ENCODE measurements at places on chromosomes 4 and X.

GRCh38 chr4:52996261-52997131 lies 134.4 kb downstream of the RASL11B start:
- DNase-seq: no peak

GRCh38 chrX:80489166-80489565 lies 68.9 kb downstream of the TENT5D start:
- no peak for DNase-seq

- DNase-seq: no peak
These were observed 78.8 kb downstream of the NFKB1 start for GRCh38 chr4:102579794-102580462.

DNA sequence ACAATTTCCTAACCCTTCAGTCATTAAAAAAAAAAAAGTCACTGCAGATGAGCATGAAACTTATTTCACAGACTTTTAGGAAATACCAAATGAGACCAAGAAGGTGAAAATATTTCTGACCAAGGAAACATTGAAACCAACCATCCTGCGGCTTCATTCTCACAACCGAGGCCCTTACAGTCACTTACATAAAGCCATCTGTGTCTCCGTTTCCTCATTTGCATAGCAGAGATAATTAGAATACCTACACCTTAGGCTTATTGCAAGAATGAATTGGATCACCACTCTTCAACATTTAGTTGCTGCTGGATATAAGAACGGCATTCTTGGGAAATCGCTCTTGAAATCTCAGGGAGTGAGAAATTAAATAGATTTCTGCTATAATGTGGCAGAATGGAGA lies 356.2 kb downstream of the HS3ST1 start:
- no peak for DNase-seq

DNA sequence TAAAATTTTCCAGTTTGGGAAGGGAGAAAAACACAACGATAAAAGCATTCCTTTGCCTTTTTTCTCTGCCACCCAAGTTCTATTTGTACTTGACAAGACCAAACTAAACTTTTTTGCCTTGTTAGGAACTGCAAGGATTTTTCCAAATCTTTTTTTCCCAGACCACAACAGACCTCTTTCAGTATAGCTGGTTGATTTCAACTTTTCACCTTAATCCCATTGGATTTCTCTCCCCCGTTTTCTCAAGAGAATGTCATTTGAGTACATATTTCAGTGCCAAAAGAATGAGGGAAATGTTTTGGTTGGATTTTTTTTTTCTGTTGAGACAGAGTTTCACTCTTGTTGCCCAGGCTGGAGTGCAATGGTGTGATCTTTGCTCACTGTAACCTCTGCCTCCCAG lies 18.5 kb upstream of the SGMS2 start:
- DNase-seq: no peak

- no peak for DNase-seq
These were observed 219.0 kb upstream of the EMCN start for GRCh38 chr4:100736641-100737451.

GRCh38 chr4:78938474-78938867 lies 767 bp downstream of the PAQR3 start:
- DNase-seq: no peak

DNA sequence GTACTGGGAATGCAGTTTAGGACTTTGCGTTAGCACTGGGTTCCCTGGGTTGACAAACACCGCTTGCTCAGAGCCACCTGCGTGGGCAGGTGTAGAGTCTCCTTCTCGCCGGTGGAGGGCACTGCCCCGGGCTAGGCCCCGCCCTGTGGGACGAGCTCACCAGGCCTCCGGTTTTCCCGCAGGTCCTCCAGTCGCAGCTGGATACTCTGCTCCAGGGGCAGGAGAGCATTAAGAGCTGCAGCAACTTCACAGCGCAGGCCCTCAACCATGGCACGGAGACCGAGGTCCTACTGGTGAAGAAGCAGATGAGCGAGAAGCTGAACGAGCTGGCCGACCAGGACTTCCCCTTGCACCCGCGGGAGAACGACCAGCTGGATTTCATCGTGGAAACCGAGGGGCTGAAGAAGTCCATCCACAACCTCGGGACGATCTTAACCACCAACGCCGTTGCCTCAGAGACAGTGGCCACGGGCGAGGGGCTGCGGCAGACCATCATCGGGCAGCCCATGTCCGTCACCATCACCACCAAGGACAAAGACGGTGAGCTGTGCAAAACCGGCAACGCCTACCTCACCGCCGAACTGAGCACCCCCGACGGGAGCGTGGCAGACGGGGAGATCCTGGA lies 49.2 kb upstream of the MND1 start:
- no peak for DNase-seq

DNA sequence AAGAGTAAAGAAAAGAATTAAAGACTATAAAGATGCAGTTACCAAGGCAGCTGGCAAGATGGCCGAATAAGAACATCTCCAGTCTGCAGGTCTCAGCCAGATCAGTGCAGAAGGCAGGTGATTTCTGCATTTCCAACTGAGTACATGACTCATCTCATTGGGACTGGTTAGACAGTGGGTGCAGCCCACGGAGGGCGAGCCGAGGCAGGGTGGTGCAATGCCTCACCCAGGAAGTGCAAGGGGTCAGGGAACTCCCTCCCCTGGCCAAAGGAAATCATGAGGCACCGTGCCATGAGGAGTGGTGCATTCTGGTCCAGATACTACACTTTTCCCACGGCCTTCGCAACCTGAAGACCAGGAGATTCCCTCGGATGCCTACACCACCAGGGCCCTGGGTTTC lies 20.5 kb downstream of the SPIN4 start:
- DNase-seq: no peak

- DNase-seq: no peak
These were observed 145.5 kb downstream of the AREG start for GRCh38 chr4:74590476-74590875.

DNA sequence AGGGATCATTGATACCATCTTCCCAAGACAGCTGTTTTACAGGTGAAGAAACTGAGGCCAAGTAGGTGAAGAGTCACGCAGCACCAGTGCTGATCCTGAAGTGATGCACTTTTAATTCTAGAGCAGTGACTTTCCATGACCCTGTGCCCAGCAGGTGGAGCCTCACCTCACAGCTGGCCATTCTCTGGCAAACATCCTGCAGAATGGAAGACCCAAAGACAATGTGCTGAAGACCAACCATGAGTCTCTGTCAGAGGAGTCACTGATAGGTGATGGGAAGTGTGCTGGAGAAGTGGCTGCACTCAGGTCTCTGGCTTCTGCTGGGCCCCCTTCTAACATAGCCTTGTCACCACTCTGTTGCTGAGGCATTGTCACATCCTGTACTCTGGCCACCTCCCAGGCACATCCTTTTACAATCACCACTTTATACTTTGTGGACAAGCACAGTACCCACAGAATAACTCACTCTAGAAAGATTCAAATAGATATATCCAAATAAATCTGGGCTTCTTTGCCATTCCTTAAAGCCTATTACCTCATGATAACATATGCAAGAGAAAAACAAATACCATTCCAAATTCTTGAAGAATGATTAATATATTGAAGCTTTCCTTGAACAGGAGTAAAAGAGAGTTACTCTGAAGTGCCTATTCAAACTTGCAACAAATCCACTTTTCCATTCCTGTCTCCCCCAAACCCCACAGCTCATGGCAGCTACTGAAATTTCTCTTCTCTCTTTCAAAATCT lies 64.1 kb upstream of the SCOC start:
- DNase-seq: no peak

DNA sequence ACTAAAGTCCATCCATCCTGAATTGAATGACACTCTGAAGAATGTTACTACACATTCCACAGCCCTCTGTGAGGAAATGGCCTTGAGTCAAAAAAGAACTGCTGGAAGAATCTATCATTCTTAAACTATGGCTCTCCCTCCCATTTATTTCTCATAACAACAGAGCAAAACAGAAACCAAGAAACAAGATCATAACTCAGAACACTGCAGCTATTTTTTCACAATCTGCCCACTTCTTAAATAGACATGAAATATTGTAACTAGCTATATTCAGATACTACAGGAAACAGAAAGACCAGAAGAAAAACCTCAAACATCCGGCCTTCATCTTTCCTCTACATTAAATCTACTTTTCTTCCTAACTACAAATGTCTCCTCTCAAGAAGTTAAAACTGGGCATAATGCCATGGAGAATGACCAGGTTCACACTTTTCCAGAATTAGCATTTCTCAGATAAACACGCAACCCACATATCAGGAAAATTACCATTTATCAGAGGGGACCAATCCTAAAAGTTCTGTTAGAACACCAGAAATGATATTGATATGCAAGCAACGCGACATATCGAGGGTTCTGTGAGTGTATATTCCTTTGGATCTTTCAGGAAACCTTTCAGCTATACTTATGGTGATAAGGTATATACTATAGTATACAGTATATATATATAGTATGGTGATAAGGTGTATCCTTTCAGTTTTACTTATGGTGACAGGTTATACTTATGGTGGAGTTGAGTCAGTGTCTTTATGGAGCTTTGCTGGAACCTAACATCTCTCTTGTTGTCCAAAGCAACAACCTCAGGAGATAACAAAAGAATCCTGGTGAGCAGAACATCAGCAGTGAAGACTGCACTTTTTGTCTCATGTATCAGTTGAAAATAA lies 60.4 kb upstream of the IRF2 start:
- no peak for DNase-seq

DNA sequence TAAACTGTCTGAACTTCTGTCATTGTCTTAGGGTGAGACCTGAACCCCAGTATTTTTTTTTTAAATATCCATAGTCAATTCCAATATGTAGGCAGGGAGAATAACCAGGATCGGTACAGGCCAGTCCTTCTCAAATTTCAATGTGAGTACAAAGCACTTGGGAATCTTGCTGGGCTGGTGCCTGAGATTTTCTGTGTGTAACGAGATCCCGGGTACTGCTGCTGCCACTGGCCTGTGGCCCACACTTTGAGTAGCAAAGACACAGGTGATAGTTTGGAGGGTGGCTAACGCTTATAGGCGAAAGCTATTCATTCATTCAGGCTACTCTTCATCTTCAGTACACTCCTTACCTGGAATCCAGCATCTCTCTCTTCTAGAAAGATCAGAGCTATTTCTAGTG lies 923.6 kb upstream of the TENM3 start:
- no peak for DNase-seq

DNA sequence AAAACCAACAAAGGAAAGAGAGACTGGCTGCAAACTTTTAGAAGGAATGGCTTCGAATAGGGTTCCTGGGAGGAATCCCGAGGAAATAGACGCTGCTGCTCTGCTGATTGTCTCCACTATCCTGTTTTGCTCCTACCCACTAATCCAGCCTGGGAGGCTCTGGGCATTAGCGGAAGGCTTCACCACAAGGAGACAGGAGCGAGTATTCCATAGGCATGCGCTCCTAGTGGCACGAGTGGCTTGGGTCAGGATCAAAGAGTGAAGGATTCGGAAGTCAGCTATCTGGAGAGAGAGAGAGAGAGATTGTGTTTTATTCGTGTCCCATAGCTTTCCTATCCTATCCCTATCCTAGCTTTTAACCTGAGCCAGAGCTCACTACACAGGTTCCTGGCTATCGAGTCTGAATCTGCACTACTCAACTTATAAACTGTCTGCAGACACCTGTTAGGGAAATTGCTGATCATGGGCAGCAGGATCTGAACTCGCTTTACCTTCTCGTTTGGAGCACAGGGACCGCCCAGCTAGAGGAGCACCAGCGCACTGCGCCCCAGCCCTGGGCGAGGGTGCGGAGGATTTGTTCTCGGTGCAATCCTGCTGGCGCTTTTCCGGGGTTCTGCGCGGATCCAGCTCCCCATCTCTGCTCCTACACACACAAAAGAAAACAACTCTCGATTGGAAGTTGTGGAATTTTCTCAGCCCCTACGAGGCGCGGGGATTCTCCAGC lies 740 bp upstream of the NPY2R start:
- no peak for DNase-seq

- no peak for DNase-seq
These were observed 47.3 kb downstream of the CHRDL1 start for GRCh38 chrX:110748256-110748806.

GRCh38 chr4:5069901-5070300 lies 18.6 kb downstream of the STK32B start:
- no peak for DNase-seq

- no peak for DNase-seq
These were observed 118.9 kb upstream of the PCDH7 start for GRCh38 chr4:30601070-30601865.

GRCh38 chr4:84870398-84871163 lies 95.9 kb downstream of the WDFY3 start:
- DNase-seq: no peak

DNA sequence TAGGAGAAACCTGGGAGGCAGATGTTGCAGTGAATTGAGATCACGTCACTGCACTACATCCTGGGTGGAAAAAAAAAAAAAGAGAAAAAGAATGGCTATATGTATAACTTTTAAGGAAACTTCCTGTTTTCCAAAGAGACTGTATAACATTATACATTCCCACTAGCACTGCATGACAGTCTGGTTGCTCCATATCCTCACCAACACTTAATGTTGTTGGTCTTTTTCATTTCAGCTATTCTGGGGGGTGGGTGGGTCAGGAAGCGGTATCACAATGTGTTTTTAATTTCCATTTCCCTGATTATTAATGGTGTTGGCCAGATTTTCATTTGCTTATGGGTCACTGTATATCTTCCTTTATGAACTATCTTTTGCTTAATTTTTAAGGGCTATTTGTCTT lies 13.4 kb downstream of the LRIT3 start:
- no peak for DNase-seq

GRCh38 chrX:2345562-2345961 lies 155.2 kb downstream of the DHRSX start:
- DNase-seq: no peak

All from T1000 (cell line).